ENCODE measurements at places on chromosomes 4 and X.

DNA sequence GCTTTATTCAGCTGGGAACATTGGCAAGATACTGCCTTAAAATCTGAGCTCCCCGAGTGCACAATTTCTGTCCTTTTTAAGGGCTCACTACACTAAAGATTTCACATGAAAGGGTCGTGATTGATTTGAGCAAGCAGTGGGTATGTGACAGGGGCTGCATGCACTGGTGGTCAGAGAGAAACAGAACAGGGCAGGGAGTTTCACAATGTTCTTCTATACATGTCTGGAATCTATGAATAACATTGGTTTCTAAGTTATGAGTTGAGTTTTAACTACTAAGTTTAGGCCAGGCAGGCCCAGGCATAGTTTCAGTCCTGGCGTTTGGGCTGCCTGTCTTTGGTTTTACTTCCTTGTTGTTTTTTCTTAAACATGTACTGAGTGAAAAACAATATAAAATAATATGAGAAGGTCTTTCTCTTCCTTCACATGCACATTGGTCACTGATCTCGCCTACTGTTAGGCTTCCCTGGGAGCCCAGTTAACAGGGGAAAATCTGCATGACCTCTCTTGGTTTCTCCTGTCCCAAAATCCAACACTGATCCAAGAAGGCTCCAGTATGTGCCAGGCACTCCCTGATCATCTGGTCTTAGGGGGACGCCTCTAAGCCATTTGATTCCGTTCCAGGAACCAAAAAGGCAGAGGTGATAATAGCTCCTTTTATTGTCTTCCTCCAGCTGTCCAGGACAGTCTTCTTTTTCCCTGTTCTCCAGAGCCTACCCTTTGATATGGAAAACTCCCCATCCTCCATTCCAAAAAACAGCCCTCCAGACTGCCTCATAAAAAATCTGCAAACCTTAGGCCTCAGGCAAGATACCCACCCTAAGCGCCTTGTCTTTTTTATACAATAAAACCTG is at the start of gene UGT2B17:
Gene UGT2B17, minus strand, starts transcription at position 51 of the 854 bp plus-strand sequence. CDS start 7,838 bp downstream, outside the sequence.
- no peak for DNase-seq

DNA sequence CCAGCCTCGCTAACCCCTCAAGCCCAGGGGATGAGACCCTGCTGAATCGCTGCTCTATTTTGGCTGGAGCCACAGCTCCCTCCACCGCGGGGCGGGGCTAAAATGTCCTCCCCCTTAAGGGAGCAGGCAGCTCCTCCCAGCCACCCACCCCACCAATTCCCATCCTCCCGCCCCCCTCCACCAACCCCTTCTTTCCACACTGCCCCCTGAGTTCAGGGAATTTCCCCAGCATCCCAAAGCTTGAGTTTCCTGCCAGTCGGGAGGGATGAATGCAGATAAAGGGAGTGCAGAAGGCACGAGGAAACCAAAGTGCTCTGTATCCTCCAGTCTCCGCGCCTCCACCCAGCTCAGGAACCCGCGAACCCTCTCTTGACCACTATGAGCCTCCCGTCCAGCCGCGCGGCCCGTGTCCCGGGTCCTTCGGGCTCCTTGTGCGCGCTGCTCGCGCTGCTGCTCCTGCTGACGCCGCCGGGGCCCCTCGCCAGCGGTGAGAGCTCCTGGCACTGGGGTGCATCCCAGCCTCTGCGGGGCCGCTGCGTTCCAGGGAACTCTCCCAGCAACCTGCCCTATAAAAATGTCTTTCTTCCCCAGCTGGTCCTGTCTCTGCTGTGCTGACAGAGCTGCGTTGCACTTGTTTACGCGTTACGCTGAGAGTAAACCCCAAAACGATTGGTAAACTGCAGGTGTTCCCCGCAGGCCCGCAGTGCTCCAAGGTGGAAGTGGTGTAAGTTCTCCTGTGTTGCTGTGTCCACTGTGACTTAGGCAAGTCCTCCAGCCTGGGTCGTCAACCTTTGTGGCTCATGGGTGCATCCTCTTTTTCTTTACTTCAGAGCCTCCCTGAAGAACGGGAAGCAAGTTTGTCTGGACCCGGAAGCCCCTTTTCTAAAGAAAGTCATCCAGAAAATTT is at the start of gene CXCL6:
Gene CXCL6, plus strand, starts transcription at position 306 of the 907 bp plus-strand sequence. Its CDS starts 73 bp downstream, at position 379.
- DNase-seq = no peak

- DNase-seq = no peak
Observed at GRCh38 chrX:21711129-21711847, 46.6 kb downstream of the SMPX start.

GRCh38 chr4:121822796-121823504 is 733 bp downstream of the CCNA2 start:
- no peak for DNase-seq

DNA sequence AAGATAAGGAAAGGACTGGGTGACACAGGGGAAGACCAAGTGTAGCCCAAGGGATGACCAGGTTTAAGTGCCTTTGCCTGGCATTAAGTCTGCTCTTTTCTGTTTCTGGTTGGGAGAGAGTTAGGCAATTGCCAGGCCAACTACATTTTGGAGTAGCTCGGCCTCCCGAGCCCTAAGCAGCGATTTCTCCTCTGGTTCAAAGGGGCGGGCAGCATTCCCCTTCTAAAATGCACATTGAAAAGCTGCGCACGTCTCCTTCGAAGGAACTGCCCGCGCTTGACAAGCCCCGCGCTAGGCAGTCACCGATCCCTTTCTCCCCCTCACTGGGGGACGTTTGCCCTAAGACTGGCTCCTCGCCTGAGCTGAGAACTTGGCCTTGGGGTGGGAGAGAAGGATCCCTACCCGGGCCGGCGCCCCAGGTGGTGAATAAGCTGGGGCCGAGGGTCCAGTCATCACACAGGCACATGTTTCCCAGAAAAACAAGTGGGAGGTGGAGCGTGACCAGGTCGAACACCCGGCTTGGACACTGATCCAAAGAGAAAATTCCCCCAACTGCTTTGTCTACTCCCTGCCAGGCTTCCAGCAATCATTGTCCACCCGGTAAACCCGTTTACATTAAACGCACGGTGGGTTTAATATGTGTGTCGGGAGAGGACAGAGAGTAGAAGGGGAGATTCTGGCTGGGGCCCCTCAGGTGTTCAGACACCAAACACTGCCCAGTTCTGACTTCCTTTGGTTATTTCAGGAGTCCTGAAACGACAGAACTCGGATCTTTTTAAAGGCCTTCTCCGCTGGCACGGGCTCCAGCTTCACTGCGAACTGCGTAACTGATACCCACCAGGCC is 4.0 kb downstream of the ARX start:
- no peak for DNase-seq

DNA sequence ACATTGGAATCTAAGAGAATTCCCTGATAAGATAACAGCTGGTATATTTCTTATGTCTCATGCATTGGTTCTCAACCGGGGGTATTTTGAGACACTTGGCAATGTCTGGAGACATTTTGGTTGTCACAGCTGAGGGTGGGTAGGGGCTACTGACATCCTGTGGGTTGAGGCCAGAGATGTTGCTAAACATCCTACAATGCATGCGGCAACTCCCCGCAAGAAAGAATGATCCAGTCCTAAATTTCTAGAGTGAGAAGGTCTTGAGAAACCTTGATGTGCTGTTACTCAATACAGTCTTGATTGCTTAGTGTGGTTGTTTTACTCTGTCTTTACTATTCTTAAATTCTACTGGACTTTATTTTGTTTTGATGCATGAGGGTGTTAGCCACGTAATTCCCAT is 287.2 kb downstream of the FRMPD4 start:
- no peak for DNase-seq

DNA sequence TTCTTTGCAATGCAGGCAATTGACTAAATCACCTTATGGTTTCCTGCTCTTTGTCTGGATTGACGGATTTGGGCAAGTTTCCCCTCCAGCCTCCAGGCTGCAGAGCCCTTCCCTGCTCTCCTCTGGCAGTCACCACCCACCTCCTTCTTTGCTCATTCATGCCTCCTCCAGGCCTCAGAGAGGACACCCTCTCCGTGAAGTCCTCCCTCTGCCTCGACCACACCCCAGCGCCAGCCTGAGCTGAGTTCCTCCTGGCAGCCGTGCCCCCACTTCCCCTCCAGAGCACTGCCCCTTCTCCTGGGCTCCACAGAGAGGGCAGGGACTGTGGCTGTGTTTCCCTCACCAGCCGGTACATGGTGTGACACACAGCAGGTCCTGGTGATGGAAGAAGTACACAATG is 53.7 kb downstream of the DCTD start:
- DNase-seq = no peak

GRCh38 chr4:11801466-11802446 is 373.1 kb upstream of the HS3ST1 start:
- DNase-seq = no peak

- DNase-seq = no peak
Observed at GRCh38 chr4:119027811-119028210, 107.8 kb upstream of the MYOZ2 start.
